ENCODE measurements at places on chromosomes 1 and 21.

- no peak for DNase-seq
Observed at GRCh38 chr1:176374967-176375569, 87.9 kb upstream of the PAPPA2 start.

DNA sequence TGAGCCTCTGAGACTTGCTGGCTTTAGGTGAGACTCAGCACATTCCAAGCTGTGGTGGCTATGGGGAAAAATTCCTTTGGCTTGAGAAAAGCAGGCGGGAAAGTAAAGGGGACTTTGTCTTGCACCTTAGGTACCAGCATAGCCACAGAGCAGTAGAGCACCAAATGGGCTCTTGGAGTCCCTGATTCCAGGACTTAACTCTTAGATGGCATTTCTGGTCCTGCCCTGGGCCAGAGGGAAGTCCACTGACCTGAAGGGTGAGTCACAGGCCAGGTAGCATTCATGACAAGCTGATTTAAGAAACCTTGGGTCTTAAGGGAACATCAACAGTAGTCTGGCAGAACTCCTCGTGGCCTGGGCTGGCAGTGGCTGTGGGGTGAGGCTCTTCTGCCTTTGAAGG is 344.7 kb downstream of the DUSP10 start:
- no peak for DNase-seq

- no peak for DNase-seq
Observed at GRCh38 chr1:245377854-245378253, 223.1 kb downstream of the KIF26B start.

DNA sequence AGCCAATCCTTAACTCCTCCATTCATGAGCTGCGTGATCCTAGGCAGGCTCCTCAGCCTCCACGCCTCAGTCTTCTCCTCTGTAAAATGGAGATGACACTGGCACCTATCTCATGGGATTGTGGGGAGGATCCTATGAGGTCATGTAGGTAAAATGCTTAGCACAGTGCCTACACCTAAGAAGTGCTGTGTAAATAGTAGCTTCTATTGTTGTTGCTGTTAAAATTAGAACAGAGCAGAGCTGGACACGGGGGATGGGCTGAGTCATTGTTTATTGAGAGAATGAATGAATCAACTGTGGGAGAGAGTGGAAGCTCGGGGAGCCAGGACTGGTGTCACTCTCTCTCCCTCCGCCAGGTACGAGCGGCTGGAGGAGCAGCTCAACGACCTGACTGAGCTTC is 43.0 kb downstream of the TMCC2 start:
- no peak for DNase-seq

- no peak for DNase-seq
Observed at GRCh38 chr1:212217633-212218032, 67.6 kb upstream of the PPP2R5A start.
